ENCODE measurements at places on chromosomes 12 and 14. TPM values are rescaled to one million over a fixed set of nuclear protein-coding genes. Genes with fewer than 3 reads are reported as not detected.
A peak's percentile ranks its signal among the peaks of the same experiment; 100 is the strongest.

GRCh38 chr12:68885381-68885780, 47.6 kb downstream of the CPM start:
- H3K4me1 ChIP-seq: no peaks in the 10 kb centered on the region
- no peaks in the 10 kb centered on the region for H3K27me3 ChIP-seq
- H3K36me3 ChIP-seq: no peaks in the 10 kb centered on the region
- no peak for DNase-seq

DNA sequence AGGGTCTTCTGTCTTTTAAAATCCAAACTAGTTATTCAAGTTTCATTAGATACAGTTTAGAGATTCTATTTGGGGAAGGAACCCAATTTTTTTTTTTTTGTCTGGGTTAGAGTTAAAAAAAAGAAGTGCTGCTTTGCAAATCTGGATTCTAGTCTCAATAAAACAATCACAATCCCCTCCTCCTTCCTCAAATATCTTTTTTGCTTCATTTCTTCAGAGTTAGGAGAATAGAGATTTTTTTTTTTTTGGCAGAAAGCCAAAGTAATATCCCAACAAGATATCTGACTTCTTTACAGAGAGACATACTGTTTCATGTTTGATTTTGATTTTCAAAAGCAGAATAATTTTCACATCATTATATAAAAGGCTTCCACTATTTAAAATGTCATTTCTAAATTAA, 201.9 kb downstream of the FOXN3 start:
- H3K4me1 ChIP-seq: no peaks in the 10 kb centered on the region
- no peak overlapping the region for H3K4me3 ChIP-seq
- no peaks in the 10 kb centered on the region for H3K27me3 ChIP-seq

DNA sequence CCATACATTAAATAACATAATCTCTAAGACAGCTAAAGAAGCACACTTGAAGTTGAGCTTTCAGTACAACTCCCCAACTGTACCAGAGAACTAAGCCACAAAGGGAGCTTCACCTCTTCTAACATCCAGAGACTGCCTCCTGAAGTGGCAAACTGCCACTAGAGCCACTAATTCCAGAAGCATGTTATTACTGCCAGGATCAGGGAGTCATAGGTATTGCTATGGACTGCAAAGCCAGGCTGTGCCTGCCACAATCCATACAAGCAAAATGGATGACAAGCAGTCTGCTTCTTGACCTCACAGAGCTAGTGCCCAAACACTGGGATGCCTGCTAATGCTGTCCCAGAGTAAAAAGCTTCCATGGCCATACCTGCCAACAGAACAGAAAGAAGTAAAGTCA, 160.1 kb downstream of the STXBP6 start:
- H3K36me3 ChIP-seq: no peaks in the 10 kb centered on the region
- no peak overlapping the region for H3K4me3 ChIP-seq
- no peak for DNase-seq
- no peaks in the 10 kb centered on the region for H3K4me1 ChIP-seq

The CLEC6A gene
- not detected for total RNA-seq

GRCh38 chr12:57211791-57212700, 4.5 kb upstream of the NXPH4 start:
- H3K36me3 ChIP-seq: peaks cover 57% of the 10 kb centered on the region
- peaks cover 27% of the 10 kb centered on the region for H3K27me3 ChIP-seq
- H3K27ac ChIP-seq: no peak overlapping the region
- no peak overlapping the region for H3K4me3 ChIP-seq

The IFNG gene
- not detected for total RNA-seq

The PLEKHG7 gene
- 19.0 TPM for total RNA-seq

The KLRD1 gene
- total RNA-seq: 2.8 TPM

- no peak overlapping the region for H3K27ac ChIP-seq
- H3K4me1 ChIP-seq: no peaks in the 10 kb centered on the region
- DNase-seq: no peak
- no peaks in the 10 kb centered on the region for H3K36me3 ChIP-seq
- H3K27me3 ChIP-seq: no peaks in the 10 kb centered on the region
These were observed 84.0 kb downstream of the CATSPERB start for GRCh38 chr14:91647856-91648255.

The TNS2 gene
- total RNA-seq: 147 TPM

The STRAP gene
- total RNA-seq: 26.5 TPM

DNA sequence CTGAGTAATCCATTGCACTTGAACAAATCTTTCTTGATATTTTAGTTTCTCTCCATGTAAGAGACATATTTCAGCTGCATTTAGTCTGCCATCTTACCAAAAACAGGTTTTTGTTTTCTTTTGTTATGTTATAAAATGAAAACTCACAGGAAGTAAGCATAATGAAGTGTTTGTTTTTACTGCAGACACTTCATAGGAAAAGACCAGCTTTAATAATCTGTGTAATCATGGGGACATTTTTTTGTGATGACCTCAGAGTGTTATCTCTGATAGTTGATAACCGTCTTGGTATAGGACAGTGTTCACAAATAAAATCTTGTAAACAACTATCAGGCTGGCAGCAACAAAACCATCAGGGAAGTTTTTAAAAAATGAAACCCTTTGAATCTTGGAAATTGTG, 266.2 kb upstream of the OR4E1 start:
- no peak overlapping the region for H3K4me3 ChIP-seq
- H3K36me3 ChIP-seq: no peaks in the 10 kb centered on the region
- H3K4me1 ChIP-seq: no peaks in the 10 kb centered on the region
- no peak overlapping the region for H3K27ac ChIP-seq

The CCNB1IP1 gene
- 21.5 TPM for total RNA-seq

The SLC10A1 gene
- not detected for total RNA-seq

GRCh38 chr12:98465950-98466602, 49.3 kb upstream of the TMPO start:
- no peaks in the 10 kb centered on the region for H3K36me3 ChIP-seq
- DNase-seq: no peak
- H3K4me1 ChIP-seq: no peaks in the 10 kb centered on the region

The BICDL1 gene
- total RNA-seq: 9.1 TPM

GRCh38 chr14:84959851-84960520, 570.0 kb upstream of the FLRT2 start:
- H3K4me1 ChIP-seq: no peaks in the 10 kb centered on the region
- no peaks in the 10 kb centered on the region for H3K27me3 ChIP-seq
- H3K27ac ChIP-seq: no peak overlapping the region
- no peak overlapping the region for H3K4me3 ChIP-seq
- H3K36me3 ChIP-seq: no peaks in the 10 kb centered on the region

DNA sequence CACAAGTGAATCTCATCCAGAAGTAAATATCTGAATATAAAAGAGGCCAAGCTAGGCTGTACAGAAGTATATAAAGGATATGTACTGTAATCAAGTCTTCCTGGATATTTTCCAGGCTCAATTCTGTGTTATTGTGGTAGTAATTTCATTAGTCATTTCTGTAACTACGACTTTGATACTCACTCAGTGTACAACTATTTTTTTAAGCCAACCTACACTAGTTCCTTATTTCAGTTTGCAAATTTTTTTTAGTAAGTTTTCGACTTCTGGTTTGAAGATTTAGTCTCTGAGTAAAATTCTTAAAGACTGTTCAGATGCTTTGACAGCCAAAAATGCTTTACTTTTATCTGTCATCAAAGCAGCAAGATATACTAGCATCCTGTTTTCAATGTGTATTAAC, 130.8 kb downstream of the CAPZA3 start:
- H3K4me3 ChIP-seq: no peak overlapping the region
- no peak for DNase-seq
- H3K27ac ChIP-seq: no peak overlapping the region
- H3K27me3 ChIP-seq: no peaks in the 10 kb centered on the region

DNA sequence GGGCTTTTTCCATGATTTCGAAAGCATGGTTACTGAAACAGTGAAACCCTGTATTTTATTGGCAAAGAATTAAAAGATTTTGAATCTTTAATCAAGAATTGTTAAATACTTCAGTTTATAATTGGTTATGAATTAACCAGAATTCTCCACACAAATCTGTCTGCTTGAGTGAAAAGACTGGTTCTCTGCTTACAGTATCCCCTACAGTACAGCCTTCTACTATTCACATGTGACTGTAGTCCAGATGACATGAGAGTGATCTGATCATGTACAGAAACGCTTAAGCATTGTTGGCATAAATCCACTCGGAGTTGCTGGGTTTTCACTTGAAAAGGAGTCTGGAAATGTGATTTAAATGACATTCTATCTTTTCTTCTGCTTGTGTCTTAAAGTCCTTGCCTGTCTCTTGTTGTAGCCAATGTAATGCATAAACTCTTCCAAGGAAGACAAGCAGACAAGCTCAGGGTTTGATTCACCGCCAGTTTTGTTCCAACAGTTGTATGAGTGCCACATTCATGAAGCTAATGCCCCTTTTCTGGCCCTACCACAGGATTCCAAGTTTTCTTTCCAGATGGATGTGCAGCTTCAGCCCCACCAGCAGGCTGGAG, 222.0 kb upstream of the LRIG3 start:
- H3K4me1 ChIP-seq: no peaks in the 10 kb centered on the region
- no peak overlapping the region for H3K27ac ChIP-seq
- no peak overlapping the region for H3K4me3 ChIP-seq
- no peaks in the 10 kb centered on the region for H3K27me3 ChIP-seq
- no peak for DNase-seq
- H3K36me3 ChIP-seq: no peaks in the 10 kb centered on the region

- H3K27ac ChIP-seq: peak overlapping the region; percentile 77
- H3K36me3 ChIP-seq: no peaks in the 10 kb centered on the region
- no peaks in the 10 kb centered on the region for H3K27me3 ChIP-seq
- peak overlapping the region; percentile 77 for H3K4me3 ChIP-seq
- DNase-seq: no peak
These were observed 8.0 kb upstream of the ANKRD9 start for GRCh38 chr14:102517392-102518062.

- no peaks in the 10 kb centered on the region for H3K4me1 ChIP-seq
- no peak for DNase-seq
- H3K4me3 ChIP-seq: no peak overlapping the region
- no peak overlapping the region for H3K27ac ChIP-seq
- no peaks in the 10 kb centered on the region for H3K27me3 ChIP-seq
These were observed 59.4 kb upstream of the SYNE2 start for GRCh38 chr14:63793376-63793775.

GRCh38 chr12:27934276-27934675, 38.3 kb downstream of the PTHLH start:
- no peak overlapping the region for H3K4me3 ChIP-seq
- H3K36me3 ChIP-seq: no peaks in the 10 kb centered on the region
- no peaks in the 10 kb centered on the region for H3K4me1 ChIP-seq
- no peak for DNase-seq

DNA sequence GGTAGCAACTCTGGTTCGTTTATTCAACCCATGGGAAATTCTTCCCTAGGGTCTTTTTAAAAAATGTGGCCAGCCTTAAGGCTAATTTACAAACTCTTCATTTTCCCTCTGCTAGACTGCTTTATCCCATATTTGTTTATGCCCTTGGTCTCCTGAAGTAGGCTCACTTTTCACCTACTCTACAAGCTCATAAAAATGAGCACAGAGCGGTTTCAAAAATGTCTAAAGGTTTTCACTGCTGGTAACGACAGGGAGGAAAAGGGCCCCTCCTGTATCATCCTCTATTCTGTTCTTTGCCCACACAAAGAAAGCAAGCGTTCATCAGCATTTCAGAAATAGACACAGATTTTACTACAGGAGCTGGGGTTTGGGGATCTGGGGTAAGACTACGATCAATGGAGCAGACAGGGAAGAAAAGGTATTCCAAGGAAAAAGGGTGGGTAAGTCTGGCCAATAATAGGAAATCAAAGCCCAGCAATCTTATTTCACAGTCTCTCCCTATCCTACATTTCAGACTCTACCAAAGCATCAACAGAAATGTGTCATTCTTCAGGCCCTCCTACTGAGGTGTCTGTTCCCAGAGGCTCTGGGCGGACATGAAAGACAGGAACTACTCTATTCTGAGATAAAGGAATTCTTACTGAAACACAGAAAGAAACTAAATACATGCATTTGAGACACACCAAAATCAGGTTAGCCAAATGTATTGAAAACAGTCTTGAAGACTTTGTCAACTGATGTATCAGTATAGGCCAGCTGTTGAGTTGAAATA, 86.4 kb downstream of the SPPL3 start:
- no peak overlapping the region for H3K4me3 ChIP-seq
- no peak for DNase-seq
- no peaks in the 10 kb centered on the region for H3K27me3 ChIP-seq
- no peaks in the 10 kb centered on the region for H3K36me3 ChIP-seq
- no peak overlapping the region for H3K27ac ChIP-seq

DNA sequence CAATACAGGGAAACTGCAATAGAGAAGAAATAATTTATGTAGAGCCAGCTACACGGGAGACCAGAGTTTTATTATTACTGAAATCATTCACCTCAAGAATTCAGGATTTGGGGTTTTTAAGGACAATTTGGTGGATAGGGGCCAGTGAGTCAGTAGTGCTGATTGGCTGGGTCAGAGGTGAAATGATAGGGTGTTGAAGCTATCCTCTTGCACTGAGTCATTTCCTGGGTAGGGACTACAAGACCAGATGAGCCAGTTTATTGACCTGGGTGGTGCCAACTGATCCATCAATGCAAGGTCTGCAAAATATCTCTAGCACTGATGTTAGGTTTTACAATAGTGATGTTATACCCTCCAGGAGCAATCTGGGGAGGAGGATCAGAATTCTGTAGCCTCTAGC, 486.3 kb downstream of the LRIG3 start:
- no peaks in the 10 kb centered on the region for H3K36me3 ChIP-seq
- no peak overlapping the region for H3K4me3 ChIP-seq
- DNase-seq: no peak
- H3K27me3 ChIP-seq: no peaks in the 10 kb centered on the region

- H3K27ac ChIP-seq: no peak overlapping the region
- H3K36me3 ChIP-seq: no peaks in the 10 kb centered on the region
- H3K4me1 ChIP-seq: peaks cover 4% of the 10 kb centered on the region
- no peak overlapping the region for H3K4me3 ChIP-seq
- no peaks in the 10 kb centered on the region for H3K27me3 ChIP-seq
These were observed 13.2 kb upstream of the COL2A1 start for GRCh38 chr12:48017496-48017895.

The TAS2R30 gene
- total RNA-seq: 6.2 TPM

The RNF212B gene
- not detected for total RNA-seq

- peaks cover 17% of the 10 kb centered on the region for H3K4me1 ChIP-seq
- H3K36me3 ChIP-seq: no peaks in the 10 kb centered on the region
- no peaks in the 10 kb centered on the region for H3K27me3 ChIP-seq
- DNase-seq: peak; percentile 81
- H3K4me3 ChIP-seq: peak overlapping the region; percentile 69
These were observed 2.1 kb downstream of the MYL6 start for GRCh38 chr12:56160193-56160763.

GRCh38 chr12:130728158-130729058, 12.3 kb upstream of the RIMBP2 start:
- no peaks in the 10 kb centered on the region for H3K27me3 ChIP-seq
- DNase-seq: no peak
- H3K4me1 ChIP-seq: no peaks in the 10 kb centered on the region
- no peak overlapping the region for H3K27ac ChIP-seq
- no peaks in the 10 kb centered on the region for H3K36me3 ChIP-seq
- no peak overlapping the region for H3K4me3 ChIP-seq
